ENCODE measurements at places on chromosomes 1 and 21.

DNA sequence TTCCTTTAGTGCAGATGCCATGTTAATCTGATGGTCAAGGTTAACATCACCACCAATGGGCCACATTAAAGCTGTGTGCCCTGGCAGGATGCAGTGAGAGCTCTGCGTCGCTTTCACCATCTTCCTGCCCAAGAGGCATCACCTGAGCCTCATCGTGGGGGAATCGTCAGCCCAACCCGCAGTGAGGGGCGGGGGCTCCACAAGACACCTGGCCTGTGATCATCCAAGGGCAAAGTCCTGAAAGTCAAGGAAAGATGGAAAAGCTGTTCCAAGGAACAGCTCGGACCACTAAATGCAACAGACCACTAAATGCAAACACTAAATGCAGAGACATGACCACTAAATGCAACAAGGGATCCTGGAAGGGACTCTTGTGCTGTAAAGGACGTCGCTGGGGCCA lies 49.9 kb downstream of the WDR4 start:
- DNase-seq = no peak

GRCh38 chr1:109438798-109439297 lies 12.6 kb upstream of the PSMA5 start:
- no peak for DNase-seq

- no peak for DNase-seq
Measured at GRCh38 chr1:171173069-171173468, 12.0 kb upstream of the FMO2 start.

DNA sequence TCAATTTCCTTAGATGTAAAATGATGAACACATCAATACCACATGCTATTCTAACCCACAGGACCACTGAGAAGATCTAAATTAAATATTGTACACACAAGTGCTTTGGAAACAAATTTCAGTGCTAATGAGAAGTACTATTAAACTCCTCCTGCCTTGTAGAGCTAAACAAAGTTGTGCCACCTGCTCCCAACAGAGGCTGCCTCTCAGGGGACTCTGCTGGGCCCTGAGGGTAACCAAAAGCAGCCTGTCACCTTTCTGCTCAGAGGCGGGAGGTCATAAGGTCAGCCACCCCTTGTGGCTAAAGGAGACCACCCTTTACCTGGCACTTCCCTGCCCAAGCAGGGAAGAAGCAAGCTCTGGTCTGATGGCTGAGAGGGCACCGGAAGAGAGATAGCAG lies 6.3 kb downstream of the SLC9A1 start:
- DNase-seq = no peak

DNA sequence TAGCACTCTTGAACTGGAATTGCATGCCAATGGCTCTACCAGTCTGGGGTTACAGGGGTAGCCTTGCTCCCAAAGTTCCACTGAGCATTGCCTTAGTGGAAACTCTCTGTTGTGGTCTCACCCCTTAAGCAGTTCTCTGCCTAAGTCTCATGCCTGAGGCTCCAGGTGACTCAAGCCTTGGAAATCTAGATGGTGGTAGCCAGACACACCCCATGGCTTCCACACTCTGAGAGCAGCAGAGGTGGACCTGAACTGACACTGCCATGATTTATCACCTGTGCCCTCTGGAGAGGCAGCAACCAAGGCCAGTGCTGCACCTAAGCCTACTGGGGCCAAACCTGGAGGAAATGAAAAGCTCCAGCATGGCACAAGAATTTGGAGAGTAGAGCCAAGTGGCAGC lies 285.7 kb upstream of the PKN2 start:
- no peak for DNase-seq

- DNase-seq = no peak
Measured at GRCh38 chr1:200907611-200908097, 13.0 kb downstream of the INAVA start.

GRCh38 chr1:83857103-83857502 lies 141.8 kb downstream of the TTLL7 start:
- DNase-seq = no peak

DNA sequence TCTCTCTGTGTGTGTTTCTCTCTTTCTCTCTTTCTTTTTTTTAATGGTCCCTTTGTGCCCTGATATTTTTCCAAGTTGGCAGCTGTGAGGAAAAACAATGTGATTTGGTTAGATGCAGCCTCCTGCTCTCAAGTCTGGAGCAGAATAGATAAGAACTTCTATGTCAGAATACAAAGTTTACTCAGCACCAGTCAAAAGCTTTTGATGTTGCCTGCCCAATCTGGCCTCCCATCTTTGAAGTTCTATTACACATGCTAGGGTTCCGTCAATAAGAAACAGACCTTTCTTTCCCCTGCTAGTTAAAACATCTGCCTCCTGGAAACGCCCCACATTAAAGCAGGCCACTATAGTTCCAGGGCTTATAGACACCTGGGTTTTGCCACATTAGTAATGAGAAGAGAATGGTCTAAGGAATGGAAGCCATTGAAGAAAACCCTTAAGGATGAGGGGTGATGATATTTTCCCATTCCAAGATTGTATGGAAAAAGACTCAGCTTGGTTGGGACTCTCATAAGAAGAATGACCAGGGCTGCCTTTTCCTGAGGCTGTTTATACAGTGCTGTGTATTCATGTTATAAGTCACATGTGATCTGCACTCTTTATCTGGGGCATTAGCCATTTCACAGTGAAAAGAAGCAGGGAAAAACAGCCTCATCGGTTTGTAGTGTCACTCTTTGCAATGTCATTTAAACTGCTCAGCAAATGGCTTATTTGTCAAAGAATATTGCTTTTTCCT lies 414.7 kb upstream of the PROX1 start:
- DNase-seq = no peak

GRCh38 chr1:207822602-207823451 lies 71.0 kb downstream of the CD46 start:
- peak; percentile 56 for DNase-seq

DNA sequence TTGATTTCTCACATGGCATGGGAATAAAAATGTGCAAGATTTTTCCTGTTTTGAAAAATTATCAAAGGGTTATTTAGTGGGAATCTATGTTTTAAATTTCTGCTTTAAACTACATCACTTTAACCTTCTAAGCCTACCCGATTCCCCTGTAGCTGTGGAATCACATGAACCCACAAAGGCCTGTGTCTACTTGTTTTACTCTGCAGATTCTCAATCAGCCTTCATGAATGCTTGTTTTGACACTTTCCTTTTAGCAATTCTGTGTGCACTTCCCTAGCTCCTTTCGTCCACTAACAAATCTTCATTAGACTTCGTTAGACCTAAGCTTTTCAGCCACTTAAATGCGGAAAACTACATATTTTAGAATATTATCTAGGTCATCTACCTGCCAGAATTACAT lies 56.0 kb upstream of the C1orf21 start:
- no peak for DNase-seq

GRCh38 chr1:161131523-161132409 lies 701 bp downstream of the DEDD start:
- no peak for DNase-seq

- DNase-seq = no peak
Measured at GRCh38 chr1:151472856-151473731, 13.8 kb upstream of the POGZ start.

GRCh38 chr1:32780628-32781234 lies 36.4 kb downstream of the YARS1 start:
- no peak for DNase-seq

GRCh38 chr1:237041461-237041794 lies 556 bp upstream of the RYR2 start:
- no peak for DNase-seq

GRCh38 chr1:44645476-44646244 lies 28.6 kb downstream of the TMEM53 start:
- DNase-seq = no peak

- peak; percentile 24 for DNase-seq
Measured at GRCh38 chr1:247576514-247576913, 11.6 kb upstream of the OR2G2 start.

- DNase-seq = no peak
Measured at GRCh38 chr1:86733340-86733739, 29.0 kb downstream of the SH3GLB1 start.

DNA sequence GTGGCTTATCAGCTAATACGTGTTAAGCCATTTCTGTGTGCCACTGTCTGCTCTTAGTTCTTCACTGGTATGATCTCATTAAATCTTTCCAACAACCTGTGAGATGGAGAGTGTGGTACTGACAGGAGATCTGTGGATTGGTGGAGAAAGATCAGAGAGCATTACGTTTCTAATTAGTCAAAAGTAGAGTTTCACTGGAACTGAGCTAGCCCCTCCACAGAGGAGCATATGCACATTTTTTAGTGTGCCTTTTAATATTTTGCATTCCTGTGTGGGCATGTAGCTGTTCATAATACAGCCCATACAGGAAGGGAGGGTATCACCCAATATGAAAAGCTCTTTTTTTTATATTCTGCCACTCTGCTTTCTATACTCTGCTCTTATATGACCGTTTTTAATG lies 31.6 kb downstream of the UTS2 start:
- no peak for DNase-seq

GRCh38 chr1:7869136-7869920 lies 16.5 kb upstream of the UTS2 start:
- no peak for DNase-seq

All from activated CD4-positive, alpha-beta T cell treated with anti-CD3 and anti-CD28 coated beads, Interleukin-2, amount 50 U/mL, for 16 hours (primary cell).